ENCODE measurements at places on chromosomes 12 and 14. TPM values are rescaled to one million over a fixed set of nuclear protein-coding genes. Genes with fewer than 3 reads are reported as not detected.

NFKBIA gene
- 321 TPM for total RNA-seq

PSME1 gene
- total RNA-seq = 256 TPM

CINP gene
- total RNA-seq = 36.2 TPM

TEX52 gene
- not detected for total RNA-seq

NINJ2 gene
- 14.9 TPM for total RNA-seq

DCAF5 gene
- total RNA-seq = 23.5 TPM

GSC gene
- total RNA-seq = not detected

GLRX5 gene
- 14.4 TPM for total RNA-seq

RAPGEF3 gene
- 12.9 TPM for total RNA-seq
